Progenitor cell of endocrine pancreas (in vitro differentiated cells): ENCODE measurements at places on chromosomes 2 and 18. TPM values are rescaled to one million over a fixed set of nuclear protein-coding genes. Genes with fewer than 3 reads are reported as not detected.

GRCh38 chr2:58098254-58099095 is 51.9 kb downstream of the VRK2 start:
- DNase-seq = no peak

GRCh38 chr2:226754821-226755604 is 44.6 kb downstream of the IRS1 start:
- DNase-seq = no peak

DNA sequence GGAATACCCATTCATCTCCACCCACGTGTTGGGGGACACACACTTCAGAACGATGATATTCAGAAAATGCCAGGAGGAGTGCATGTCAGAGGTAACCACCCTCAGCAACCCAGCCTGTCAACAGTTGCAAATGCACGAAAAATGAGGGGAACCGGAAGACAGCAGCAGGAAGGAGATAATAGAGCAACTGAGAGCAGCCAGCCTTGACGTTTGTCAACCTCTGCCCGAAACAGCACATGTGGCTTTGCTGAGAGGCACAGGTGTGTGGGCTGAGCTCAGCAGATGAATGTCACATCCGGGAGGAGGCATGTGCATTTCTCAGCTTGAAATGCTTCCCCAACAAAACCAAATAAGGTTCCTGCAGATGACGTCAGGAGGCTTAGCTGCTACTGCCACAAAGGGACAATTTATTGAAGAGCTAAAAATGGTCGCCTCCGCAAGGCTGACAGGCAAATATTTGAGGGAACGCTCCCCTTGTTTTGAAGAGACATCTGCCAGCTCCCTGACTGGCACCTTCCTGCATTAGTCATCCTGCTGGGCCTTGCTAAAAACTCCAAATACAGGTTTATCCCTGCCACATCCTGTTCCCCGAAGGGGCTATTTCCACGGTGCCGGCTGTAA is 419.0 kb downstream of the NBAS start:
- DNase-seq = no peak

- no peak for DNase-seq
These were observed 30.3 kb upstream of the SLC30A6 start for GRCh38 chr2:32135409-32135808.

DNA sequence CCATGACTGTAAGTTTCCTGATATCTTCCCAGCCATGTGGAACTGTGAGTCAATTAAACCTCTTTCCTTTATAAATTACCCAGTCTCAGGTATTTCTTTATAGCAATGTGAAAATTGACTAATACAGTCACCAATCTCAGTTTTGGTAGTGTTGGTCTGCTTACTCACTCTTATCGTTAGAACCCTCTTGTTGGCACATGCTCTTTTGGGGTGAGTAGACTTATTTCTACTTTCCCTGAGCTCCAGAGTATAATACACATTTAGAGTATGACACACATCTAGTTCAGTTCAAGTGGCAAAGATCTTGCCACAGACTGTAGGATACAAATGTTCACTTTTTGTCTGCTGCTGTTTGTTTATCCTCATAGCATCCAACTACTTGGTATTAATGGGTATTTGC is 347.5 kb upstream of the CELF4 start:
- DNase-seq = no peak

SLC16A14 gene
- 2.4 and 3.6 TPM in 2 replicates for total RNA-seq
